ENCODE measurements at places on chromosomes 7 and 10. TPM values are rescaled to one million over a fixed set of nuclear protein-coding genes. Genes with fewer than 3 reads are reported as not detected.

Gene PLCE1
- total RNA-seq, result not detected

Gene PTEN
- 79.8 TPM for total RNA-seq

Gene IFIT5
- total RNA-seq, result 25.9 TPM

Gene HIF1AN
- 29.7 TPM for total RNA-seq

Gene VAX1
- total RNA-seq, result not detected

Gene SPDYE8
- total RNA-seq, result not detected

Gene CADPS2
- not detected for total RNA-seq

Gene FAS
- 28.2 TPM for total RNA-seq

Gene RET
- not detected for total RNA-seq

Gene OR2A1
- 0.19 TPM for total RNA-seq

DNA sequence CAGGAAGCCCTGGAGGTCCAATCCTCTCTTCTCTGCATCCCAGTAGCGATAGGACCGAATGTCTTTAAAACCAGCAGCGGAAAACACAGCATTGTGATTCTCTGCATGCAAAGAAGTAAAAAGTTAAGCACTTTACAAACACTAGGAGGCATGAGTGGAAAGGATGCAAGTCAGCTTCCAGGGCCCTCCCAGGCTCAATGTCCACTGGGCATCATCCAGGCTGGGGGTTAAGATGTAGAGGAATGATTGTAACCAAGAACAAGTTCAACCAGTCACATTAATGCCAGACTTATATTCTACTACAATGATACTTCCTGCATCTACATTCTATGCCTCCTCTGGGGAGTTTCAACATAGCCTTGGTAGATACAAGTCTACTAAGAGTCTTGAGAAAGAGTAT is 24.3 kb downstream of the GOT1 start:
- DNase-seq, result no peak
- H3K4me1 ChIP-seq, result no peaks in the 10 kb centered on the region
- no peak overlapping the region for H3K4me3 ChIP-seq
- peaks cover 50% of the 10 kb centered on the region for H3K36me3 ChIP-seq
- no peaks in the 10 kb centered on the region for H3K27me3 ChIP-seq

DNA sequence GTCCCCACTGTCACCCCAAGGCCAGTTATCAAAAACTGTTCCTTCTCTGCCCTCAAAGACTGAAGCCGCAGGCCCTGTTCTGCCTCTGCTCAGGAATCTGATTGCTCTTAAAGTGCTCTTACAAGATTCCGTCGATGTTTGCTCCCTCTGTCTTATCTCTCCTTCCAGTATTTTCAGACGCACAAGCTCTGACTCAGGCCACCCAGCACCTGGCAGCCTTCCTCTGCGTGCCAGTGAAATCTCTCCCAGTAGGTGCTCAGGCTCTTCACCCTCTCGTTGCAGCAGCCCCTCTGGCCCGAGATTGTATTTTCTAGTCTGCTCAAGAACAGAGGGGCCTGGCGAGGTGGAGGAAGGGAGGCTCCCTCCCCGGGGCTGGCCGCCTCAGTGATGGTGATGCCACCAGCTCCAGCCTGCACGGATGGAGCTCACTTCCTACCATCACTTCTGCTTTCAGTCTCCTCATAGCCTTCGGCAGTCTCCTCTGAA is 276.2 kb downstream of the USP6NL start:
- no peak overlapping the region for H3K4me3 ChIP-seq
- H3K4me1 ChIP-seq, result peaks cover 13% of the 10 kb centered on the region
- H3K27me3 ChIP-seq, result no peaks in the 10 kb centered on the region
- H3K27ac ChIP-seq, result no peak overlapping the region
- H3K36me3 ChIP-seq, result peaks cover 52% of the 10 kb centered on the region
- no peak for DNase-seq

- DNase-seq, result peak; percentile 12
- H3K27ac ChIP-seq, result no peak overlapping the region
- H3K4me1 ChIP-seq, result no peaks in the 10 kb centered on the region
- no peaks in the 10 kb centered on the region for H3K36me3 ChIP-seq
- no peak overlapping the region for H3K4me3 ChIP-seq
Measured at GRCh38 chr10:86693721-86694369, 25.5 kb downstream of the LDB3 start.

DNA sequence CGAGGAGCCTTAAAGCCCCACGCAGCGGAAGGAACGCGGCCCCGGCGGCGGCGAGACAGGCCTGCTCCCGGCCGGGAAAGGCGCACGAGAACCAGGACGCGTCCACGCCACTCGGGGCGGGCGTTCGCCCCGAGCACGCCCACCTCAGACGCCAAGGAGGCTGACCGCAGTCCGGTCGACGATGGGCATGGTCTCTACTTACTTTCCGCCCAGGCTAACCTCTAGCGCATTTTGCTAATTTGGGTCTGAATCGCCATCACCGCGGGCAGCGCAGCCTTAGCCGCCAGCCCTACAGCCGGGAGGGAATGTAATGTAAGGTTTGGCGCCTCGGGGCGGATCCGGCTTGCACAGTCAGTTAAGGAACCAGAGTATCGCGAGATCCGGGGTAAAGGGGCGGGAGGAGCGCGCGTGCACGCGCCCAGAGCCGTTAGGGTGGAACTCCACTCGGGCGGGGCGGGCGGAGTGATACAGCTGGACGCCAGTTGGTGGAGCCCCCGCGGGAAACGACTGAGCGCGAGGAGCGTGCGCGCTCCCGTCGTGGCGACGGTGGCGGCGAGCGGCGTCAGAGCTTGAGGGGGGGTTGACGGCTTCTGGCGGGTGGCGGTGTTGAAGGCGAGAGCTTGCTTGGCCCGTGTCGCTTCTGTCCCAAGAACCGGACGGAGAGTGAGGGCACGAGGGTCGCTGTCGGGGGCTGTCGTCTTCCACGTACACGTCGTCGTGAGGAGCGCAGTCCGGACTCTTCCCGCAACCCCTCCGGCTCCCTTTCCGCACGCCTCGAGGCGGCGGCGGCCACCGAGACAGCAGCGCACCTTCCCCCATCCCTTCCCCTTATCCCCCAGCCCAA is at the start of gene LUC7L2:
LUC7L2 (plus strand) TSS at position 529 of the 844 bp plus-strand sequence. CDS start 368 bp downstream, outside the sequence.
- peak; percentile 99 for DNase-seq
- no peaks in the 10 kb centered on the region for H3K27me3 ChIP-seq
- H3K27ac ChIP-seq, result peak within 1 kb of the TSS; percentile 98

DNA sequence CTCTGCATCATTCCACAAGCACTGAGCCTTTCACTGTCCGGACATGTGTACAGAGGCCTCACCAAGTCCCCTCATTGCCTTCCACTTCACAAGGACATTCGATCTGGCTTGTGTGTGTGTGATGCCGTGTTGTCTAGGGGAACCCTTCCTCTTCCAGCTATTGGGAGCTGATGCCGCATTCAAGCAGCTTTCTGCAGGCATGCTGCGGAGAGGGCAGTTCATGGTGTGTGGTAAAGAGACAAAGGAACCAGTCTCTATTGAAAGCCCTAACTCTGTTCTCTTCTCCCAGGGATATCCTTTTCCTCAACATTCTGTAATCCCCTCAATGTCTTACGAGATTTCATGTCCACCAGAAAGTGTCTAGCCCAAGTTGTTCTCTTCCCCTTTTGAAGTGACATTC is 141.6 kb downstream of the ALOX5 start:
- no peaks in the 10 kb centered on the region for H3K36me3 ChIP-seq
- no peaks in the 10 kb centered on the region for H3K27me3 ChIP-seq
- H3K4me1 ChIP-seq, result peaks cover 7% of the 10 kb centered on the region
- no peak for DNase-seq

DNA sequence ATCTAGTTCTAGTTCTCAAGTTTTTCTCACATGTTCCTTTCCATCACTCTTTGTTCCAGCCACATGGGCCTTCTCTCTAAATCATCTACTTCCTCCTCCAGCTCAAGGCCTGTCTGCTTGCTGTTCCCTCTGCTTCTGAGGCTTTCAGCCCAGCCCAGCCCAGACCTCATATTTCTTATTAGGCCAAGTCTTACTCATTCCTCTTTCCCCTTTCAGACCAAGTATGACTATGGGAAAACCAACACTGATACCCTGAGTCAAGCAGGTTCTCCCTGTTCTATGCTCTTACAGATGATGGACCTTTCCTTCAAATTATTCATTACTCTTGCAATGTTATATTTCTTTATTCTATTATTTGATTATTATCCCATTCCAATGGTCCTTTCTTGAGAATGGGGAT is 80.3 kb upstream of the SEM1 start:
- H3K27ac ChIP-seq, result no peak overlapping the region
- H3K36me3 ChIP-seq, result no peaks in the 10 kb centered on the region
- H3K4me3 ChIP-seq, result no peak overlapping the region
- no peaks in the 10 kb centered on the region for H3K27me3 ChIP-seq
- no peaks in the 10 kb centered on the region for H3K4me1 ChIP-seq

GRCh38 chr7:424961-425793 is 94.5 kb downstream of the PDGFA start:
- H3K27me3 ChIP-seq, result no peaks in the 10 kb centered on the region
- DNase-seq, result no peak
- H3K4me3 ChIP-seq, result no peak overlapping the region
- no peak overlapping the region for H3K27ac ChIP-seq
- H3K4me1 ChIP-seq, result peaks cover 5% of the 10 kb centered on the region
- no peaks in the 10 kb centered on the region for H3K36me3 ChIP-seq

- no peaks in the 10 kb centered on the region for H3K27me3 ChIP-seq
- H3K4me1 ChIP-seq, result no peaks in the 10 kb centered on the region
- no peak overlapping the region for H3K27ac ChIP-seq
- H3K4me3 ChIP-seq, result no peak overlapping the region
- no peaks in the 10 kb centered on the region for H3K36me3 ChIP-seq
Measured at GRCh38 chr10:78520737-78521430, 487.2 kb downstream of the RPS24 start.

GRCh38 chr7:148515237-148515636 is 75.3 kb upstream of the C7orf33 start:
- H3K27me3 ChIP-seq, result no peaks in the 10 kb centered on the region
- H3K27ac ChIP-seq, result no peak overlapping the region
- no peak overlapping the region for H3K4me3 ChIP-seq
- DNase-seq, result no peak
- no peaks in the 10 kb centered on the region for H3K36me3 ChIP-seq

- no peaks in the 10 kb centered on the region for H3K27me3 ChIP-seq
- peaks cover 67% of the 10 kb centered on the region for H3K4me1 ChIP-seq
- no peak for DNase-seq
- H3K27ac ChIP-seq, result peak overlapping the region; percentile 50
Measured at GRCh38 chr7:130927564-130927963, 193.6 kb upstream of the KLF14 start.

DNA sequence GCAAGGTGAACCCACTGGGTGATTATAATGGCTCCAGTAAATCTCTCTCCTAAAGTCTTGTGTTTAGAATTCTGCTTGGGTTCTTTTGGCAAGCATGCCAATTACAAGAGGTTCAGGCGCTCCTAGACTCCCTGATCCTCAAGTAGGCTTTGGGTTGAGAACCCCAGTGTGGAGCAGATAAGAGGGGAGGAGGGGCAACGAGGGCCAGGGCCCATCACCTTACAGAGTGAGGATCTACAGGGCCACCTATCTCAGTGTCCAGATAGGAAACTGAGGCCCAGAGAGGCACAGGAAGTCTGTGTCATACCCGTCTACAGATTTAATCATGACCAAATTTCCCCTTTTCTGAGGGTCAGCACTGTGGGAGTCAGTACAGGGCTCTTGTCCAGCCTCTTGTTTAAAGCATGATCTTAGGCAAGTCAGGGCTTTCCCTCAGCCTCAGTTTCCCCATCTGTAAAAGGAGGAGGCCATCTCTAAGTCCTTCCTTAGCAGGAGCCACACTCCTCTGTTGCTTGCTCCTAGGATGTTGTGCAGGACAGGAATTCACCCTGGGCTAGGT is 4.4 kb downstream of the TACR2 start:
- peaks cover 26% of the 10 kb centered on the region for H3K4me1 ChIP-seq
- no peaks in the 10 kb centered on the region for H3K36me3 ChIP-seq

GRCh38 chr10:72322280-72323058 is 32.2 kb downstream of the DNAJB12 start:
- peaks cover 88% of the 10 kb centered on the region for H3K4me1 ChIP-seq
- peak overlapping the region; percentile 84 for H3K27ac ChIP-seq
- no peaks in the 10 kb centered on the region for H3K27me3 ChIP-seq
- H3K4me3 ChIP-seq, result no peak overlapping the region
- no peaks in the 10 kb centered on the region for H3K36me3 ChIP-seq

DNA sequence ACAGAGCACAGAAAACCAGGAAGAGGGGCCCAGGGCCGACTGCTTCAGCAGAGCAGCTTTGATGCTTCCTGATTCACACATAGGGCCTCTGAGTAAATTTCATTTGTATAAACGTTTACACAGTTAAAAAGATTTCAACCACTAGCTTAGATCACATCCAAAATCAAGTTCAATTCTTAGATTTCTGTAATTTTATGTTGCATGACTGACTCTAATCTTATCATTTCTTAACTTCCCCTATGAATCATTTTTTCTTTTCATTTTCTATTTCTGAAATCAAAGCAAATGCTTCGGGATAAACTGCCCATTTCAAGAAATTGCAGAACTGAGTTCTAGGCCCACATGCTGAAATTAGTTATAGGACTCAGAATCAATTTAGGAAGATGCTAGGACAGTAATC is 224.7 kb downstream of the INHBA start:
- H3K27me3 ChIP-seq, result no peaks in the 10 kb centered on the region
- no peaks in the 10 kb centered on the region for H3K4me1 ChIP-seq
- H3K4me3 ChIP-seq, result no peak overlapping the region

- H3K27me3 ChIP-seq, result peaks cover 23% of the 10 kb centered on the region
- no peaks in the 10 kb centered on the region for H3K36me3 ChIP-seq
- peaks cover 21% of the 10 kb centered on the region for H3K4me1 ChIP-seq
- no peak overlapping the region for H3K27ac ChIP-seq
Measured at GRCh38 chr7:70696201-70696754, 435.7 kb upstream of the GALNT17 start.
